ENCODE measurements at places on chromosomes 7 and 10. TPM values are rescaled to one million over a fixed set of nuclear protein-coding genes. Genes with fewer than 3 reads are reported as not detected.

The ZNF727 gene
- not detected for total RNA-seq

GRCh38 chr10:126205486-126206205 lies 182.6 kb downstream of the ADAM12 start:
- no peaks in the 10 kb centered on the region for H3K27me3 ChIP-seq
- no peak overlapping the region for H3K4me3 ChIP-seq
- DNase-seq, result no peak
- no peaks in the 10 kb centered on the region for H3K4me1 ChIP-seq
- H3K27ac ChIP-seq, result no peak overlapping the region

DNA sequence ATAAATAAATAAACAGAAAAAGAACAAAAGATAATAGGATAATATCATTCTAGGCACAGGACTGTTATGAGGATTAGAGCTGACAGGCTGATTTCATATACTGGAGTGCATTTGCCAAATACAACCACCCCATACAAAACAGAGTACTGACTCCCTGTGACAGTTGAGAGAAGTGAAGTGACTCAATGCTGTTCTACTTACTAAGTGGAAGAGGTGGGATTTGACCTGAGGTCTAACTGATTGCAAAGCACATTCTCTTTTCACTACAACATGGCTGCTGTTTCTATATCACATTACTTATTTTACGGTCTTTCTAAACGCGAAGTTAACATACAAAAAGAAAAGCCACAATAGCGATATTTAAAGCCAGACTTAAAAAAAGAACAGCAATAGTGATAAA lies 51.4 kb downstream of the ITGB1 start:
- peaks cover 4% of the 10 kb centered on the region for H3K36me3 ChIP-seq
- H3K27ac ChIP-seq, result no peak overlapping the region
- DNase-seq, result no peak

- DNase-seq, result no peak
- H3K36me3 ChIP-seq, result no peaks in the 10 kb centered on the region
- H3K4me3 ChIP-seq, result no peak overlapping the region
- no peak overlapping the region for H3K27ac ChIP-seq
- no peaks in the 10 kb centered on the region for H3K27me3 ChIP-seq
These were observed 46.4 kb upstream of the NKX6-2 start for GRCh38 chr10:132832186-132832969.

- H3K36me3 ChIP-seq, result no peaks in the 10 kb centered on the region
- H3K27ac ChIP-seq, result no peak overlapping the region
- H3K4me1 ChIP-seq, result no peaks in the 10 kb centered on the region
- no peaks in the 10 kb centered on the region for H3K27me3 ChIP-seq
- no peak for DNase-seq
- no peak overlapping the region for H3K4me3 ChIP-seq
These were observed 1.2 kb downstream of the VPS41 start for GRCh38 chr7:38907766-38908165.

- H3K27me3 ChIP-seq, result no peaks in the 10 kb centered on the region
- no peak overlapping the region for H3K27ac ChIP-seq
- DNase-seq, result no peak
- H3K4me3 ChIP-seq, result no peak overlapping the region
These were observed 133.9 kb upstream of the NUPR2 start for GRCh38 chr7:56250135-56250534.

- no peak overlapping the region for H3K27ac ChIP-seq
- H3K4me1 ChIP-seq, result no peaks in the 10 kb centered on the region
- no peak overlapping the region for H3K4me3 ChIP-seq
- no peaks in the 10 kb centered on the region for H3K36me3 ChIP-seq
- H3K27me3 ChIP-seq, result no peaks in the 10 kb centered on the region
These were observed 370.8 kb upstream of the LRRTM3 start for GRCh38 chr10:66555061-66555460.

The HYAL4 gene
- not detected for total RNA-seq

- DNase-seq, result no peak
- no peaks in the 10 kb centered on the region for H3K4me1 ChIP-seq
- H3K27me3 ChIP-seq, result no peaks in the 10 kb centered on the region
- no peak overlapping the region for H3K4me3 ChIP-seq
- no peak overlapping the region for H3K27ac ChIP-seq
- peaks cover 28% of the 10 kb centered on the region for H3K36me3 ChIP-seq
These were observed 89.1 kb downstream of the NT5C2 start for GRCh38 chr10:103103989-103104388.

DNA sequence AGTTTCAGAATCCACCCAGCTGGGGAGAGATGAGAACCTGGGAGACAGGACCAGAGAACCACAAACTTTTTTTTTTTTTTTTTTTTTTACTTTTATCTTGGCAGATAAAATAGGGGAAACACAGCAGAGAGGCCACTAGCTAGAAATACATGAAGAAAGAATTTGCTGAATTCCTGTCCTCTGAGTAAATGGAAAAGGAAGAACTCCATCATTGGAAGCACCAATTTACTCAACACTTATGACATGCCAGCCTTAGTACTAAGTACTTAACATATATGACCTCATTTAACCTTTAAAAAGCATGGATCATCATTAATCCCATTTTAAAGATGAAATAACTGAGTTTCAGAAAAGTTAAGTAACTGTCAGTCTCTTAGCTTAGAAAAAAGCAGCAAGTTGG lies 343.0 kb upstream of the NPSR1 start:
- H3K36me3 ChIP-seq, result no peaks in the 10 kb centered on the region
- no peaks in the 10 kb centered on the region for H3K4me1 ChIP-seq
- no peaks in the 10 kb centered on the region for H3K27me3 ChIP-seq
- no peak overlapping the region for H3K4me3 ChIP-seq

The RBAK gene
- total RNA-seq, result 16.1 TPM

GRCh38 chr7:672891-673290 lies 53.6 kb upstream of the DNAAF5 start:
- no peak overlapping the region for H3K27ac ChIP-seq
- no peaks in the 10 kb centered on the region for H3K27me3 ChIP-seq
- no peak overlapping the region for H3K4me3 ChIP-seq
- peaks cover 22% of the 10 kb centered on the region for H3K36me3 ChIP-seq

GRCh38 chr10:23081221-23081750 lies 14.1 kb upstream of the MSRB2 start:
- no peaks in the 10 kb centered on the region for H3K27me3 ChIP-seq
- no peak overlapping the region for H3K27ac ChIP-seq
- DNase-seq, result no peak

The ZC3HAV1 gene
- total RNA-seq, result 43.4 TPM

DNA sequence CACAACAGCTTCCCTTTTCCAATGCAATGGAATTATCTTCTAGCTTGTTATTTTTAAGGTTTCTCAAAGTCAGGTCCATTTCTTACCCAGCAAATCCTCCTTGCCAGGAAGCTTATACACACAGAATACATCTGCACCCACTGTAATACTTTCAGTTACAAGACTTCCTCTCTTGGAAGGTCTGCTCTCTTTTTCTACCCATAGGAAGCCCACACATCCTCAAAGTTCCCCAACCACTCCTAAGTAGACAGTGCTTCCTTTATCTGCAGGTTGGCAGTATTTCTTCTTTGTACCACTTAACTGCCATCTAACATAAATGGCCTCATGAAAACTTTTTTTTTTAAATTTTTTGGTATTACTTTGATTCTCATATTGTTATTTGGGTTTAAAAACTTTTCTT lies 155.6 kb downstream of the TAX1BP1 start:
- no peak overlapping the region for H3K4me3 ChIP-seq
- no peaks in the 10 kb centered on the region for H3K36me3 ChIP-seq
- no peak for DNase-seq
- H3K27ac ChIP-seq, result no peak overlapping the region
- peaks cover 3% of the 10 kb centered on the region for H3K4me1 ChIP-seq
- no peaks in the 10 kb centered on the region for H3K27me3 ChIP-seq
